ENCODE measurements at places on chromosomes 13 and 19.

GRCh38 chr13:108377646-108378206 lies 108.2 kb downstream of the TNFSF13B start:
- no peak for DNase-seq

GRCh38 chr13:40187841-40188591 lies 478.4 kb downstream of the FOXO1 start:
- DNase-seq = peak; percentile 45

GRCh38 chr13:51495316-51495715 lies 42.5 kb upstream of the INTS6 start:
- DNase-seq = no peak

- DNase-seq = no peak
Measured at GRCh38 chr13:26583662-26584061, 26.2 kb downstream of the WASF3 start.

DNA sequence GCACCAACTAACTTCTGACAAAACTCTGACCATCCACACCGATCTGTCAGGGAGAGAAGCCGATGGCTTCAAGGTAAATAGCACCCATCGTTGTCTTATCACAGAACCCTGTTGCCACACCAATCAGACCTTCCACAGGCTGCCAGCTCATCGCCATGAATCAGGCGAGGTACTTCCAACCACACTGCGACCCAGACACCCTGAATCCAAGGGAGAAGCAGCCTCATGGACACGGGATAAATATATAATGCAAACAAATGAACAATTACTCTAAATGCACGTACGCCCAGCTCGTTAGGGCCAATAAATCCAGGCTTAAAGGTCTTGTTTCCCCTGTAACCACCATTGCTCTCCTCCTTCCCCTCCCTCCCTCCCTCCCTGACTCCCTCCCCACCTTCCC lies 20.8 kb downstream of the RANBP3 start:
- no peak for DNase-seq

DNA sequence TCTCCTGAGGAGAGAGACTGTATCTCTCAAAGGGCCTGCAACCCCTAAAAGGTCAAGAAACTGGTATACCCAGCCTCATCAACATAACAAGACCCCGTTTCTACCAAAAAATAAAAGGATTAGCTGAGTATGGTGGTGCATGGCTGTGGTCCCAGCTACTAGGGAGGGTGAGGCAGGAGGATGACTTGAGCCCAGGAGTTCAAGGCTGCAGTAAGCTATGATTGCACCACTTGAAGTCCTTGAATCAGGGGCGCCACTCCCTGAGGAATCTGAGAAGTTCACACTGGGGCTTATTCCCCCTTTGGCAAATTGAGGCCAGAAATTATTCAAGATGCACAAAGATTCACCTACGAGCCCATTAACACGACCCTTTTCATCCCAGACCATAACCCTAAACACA lies 83.0 kb downstream of the TSHZ3 start:
- no peak for DNase-seq

- DNase-seq = no peak
Measured at GRCh38 chr13:24042710-24043440, 117.6 kb upstream of the SPATA13 start.

DNA sequence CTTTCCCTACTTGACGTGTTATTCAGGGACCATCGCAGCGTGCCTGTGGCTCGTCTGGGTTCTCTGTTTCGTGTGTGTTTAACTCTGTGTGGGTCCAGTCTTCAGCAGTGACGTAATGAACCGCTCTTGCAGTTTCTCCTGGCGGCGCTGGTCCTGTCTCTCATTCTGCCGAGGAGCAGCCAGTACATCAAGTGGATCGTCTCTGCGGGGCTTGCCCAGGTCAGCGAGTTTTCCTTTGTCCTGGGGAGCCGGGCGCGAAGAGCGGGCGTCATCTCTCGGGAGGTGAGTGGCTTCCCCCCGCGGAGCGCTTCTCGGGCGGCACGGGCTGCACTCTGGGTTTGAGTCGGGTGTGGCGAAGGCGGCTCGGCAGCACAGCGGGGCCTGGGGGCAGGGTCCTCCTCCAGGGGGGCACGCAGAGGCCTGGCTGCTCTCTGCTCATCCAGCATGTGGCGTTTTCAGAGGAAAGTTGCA lies 36.3 kb upstream of the TFDP1 start:
- DNase-seq = no peak

GRCh38 chr19:29893606-29894284 lies 48.3 kb upstream of the URI1 start:
- DNase-seq = no peak

- DNase-seq = no peak
Measured at GRCh38 chr19:29841209-29841558, 29.4 kb downstream of the CCNE1 start.

DNA sequence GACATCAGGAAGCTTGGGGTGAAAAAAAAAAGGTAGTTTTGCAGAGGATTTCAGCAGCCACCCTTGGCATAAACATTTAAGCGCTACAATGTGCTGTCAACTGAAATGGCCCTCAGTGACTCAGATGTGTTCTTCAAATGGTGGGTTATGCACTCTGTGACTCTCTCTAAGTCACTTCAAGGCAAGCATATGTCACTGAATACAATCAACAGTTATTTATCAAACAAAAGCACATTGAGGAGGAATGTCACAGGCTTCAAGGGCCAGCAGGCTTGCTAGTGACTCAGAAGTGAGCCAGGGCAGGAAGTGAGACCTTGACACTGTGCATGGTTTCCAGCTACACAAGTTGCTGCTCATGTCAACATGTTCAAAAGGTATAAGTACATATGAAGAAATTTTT lies 523.7 kb upstream of the HTR2A start:
- no peak for DNase-seq

DNA sequence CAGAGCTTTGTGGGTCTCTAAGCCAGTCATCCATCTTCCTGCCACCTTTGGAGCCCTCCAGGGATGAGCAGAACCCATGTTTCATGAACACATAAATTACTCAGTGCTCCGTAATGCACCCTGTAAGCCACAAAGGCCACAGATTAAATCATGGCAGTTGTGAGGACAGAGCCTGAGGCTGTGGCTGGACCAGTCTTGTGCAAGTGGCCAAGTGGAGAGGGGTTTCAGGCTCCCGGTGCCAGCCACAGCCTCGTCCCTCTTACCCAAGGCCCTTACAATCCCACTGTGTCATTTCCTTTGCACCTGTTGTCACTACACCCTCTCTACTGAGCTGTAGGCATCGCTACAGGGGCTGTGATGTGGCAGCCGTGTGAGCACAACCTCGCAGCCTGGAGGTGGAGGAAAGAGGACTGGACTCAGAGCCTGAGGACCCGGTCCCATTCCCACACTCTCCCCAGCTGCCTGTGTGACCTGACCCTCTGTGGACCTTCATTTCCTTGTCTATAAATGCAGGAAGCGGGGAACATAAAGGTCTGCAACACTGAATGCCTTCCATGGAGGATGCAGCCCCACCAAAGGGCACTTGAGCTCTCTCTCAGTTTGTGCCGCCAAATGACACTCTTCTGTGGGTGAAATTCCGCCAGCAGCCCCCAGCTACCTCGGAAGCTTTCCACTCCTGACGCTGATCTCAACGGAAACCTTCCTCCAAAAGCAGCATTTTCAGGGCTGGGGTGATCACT lies 792.0 kb downstream of the UQCRFS1 start:
- no peak for DNase-seq

DNA sequence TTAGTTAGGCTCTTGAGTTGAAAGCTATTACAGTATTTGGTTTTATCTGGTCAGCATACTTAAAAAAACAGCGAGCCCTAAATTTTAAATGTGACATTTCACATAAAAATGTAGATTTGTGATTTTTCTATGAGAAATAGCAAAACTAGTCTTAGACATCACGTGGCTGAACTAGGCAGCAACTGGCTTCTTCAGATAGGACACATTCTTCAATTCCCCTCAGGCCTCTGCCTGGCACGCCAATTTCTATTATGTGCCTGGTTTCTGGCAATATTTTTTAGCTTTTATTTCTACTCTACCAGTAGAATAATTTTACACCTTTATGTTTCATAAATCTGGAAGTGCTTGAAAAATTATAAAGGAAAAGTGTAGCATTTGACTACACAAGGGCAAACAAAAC lies 433.7 kb downstream of the DIAPH3 start:
- DNase-seq = no peak

GRCh38 chr19:2731181-2731995 lies 8.4 kb downstream of the SLC39A3 start:
- no peak for DNase-seq

DNA sequence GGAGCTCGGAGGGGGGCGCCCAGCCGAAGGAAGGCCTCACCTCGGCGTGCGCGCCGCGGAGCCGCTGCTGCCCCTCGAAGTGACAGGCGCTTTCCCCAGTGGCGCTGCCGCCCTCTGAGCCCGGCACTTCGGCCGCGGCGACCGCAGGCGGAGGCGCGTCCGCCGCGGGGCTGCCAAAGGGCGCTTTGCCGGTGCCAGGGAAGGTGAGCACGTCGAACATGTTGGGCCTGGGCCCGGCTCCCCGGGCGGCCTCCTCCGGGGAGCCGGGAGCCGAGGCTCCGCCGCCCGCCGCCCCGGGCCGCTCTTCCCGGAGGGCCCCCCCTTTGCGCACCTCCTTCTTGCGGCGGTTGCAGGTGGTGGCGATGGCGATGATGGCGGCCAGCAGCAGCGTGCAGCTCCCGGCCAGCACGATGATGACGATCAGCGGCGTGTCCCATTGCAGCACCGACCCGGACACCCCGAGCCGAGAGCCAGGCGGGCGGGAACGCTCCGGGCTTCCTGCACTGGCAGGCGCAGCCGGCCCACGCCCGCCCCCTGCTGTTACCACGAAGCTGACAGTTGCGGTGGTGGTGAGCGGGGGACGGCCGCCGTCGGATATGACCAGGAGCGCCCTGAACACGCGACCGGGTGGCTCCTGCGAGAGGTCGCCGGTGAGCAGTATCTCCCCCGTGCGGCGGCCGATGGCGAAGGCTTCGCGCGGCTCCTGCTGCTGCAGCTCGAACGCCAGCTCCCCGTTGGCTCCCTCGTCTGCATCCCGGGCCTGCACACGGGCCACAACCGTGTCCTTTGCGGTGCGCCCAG lies 2.5 kb downstream of the PCDH8 start:
- DNase-seq = peak; percentile 8

- DNase-seq = no peak
Measured at GRCh38 chr19:11641244-11641643, 44.0 kb downstream of the ZNF627 start.

DNA sequence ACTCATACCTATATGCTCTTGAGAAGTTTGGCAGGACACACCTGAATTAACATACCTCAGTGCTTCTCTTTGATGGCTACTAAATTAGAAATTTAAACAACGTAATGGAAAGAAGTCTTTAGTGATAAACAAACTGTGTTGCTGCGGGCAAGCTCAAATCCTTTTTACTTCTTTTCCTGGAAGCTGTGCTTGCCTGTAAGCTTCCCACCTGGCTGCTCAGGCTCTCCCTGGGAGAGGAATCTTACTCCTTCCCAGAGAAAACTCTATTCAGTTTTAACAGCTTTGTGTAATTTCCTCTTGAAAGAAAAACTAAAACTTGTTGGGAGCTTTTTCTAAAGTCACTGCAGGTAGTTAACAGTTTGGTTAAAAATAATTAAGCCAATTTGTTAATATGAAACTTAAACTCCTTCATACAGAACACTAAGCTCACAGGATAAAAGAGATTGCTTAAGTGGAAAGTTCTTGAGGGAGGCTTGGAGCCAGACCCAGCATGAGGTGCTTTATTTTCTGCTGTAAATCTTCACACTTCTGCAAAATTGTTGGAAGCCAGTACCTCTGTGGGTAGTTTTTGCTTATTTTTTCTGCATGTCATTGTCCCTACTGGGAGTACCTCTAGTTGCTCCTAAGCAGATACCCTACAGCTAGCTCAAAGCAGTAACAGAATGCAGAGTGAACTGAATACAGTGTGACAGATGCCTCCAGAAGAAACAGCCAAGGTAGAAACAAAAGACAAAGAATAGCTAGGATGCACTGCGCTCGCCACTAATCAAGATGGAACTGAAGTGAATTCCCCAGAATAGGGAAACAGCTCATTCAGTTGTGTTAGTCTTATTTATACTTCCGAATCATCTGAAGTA lies 1253.0 kb downstream of the PCDH17 start:
- DNase-seq = no peak

- DNase-seq = no peak
Measured at GRCh38 chr13:73955977-73956500, 178.2 kb downstream of the KLF12 start.

GRCh38 chr13:65460136-65460535 lies 1770.0 kb downstream of the PCDH9 start:
- DNase-seq = no peak

GRCh38 chr13:39374741-39375189 lies 228.2 kb downstream of the LHFPL6 start:
- no peak for DNase-seq

GRCh38 chr13:85651440-85651839 lies 147.8 kb downstream of the SLITRK6 start:
- DNase-seq = no peak

GRCh38 chr13:35858665-35859064 lies 272.5 kb downstream of the DCLK1 start:
- DNase-seq = no peak

- no peak for DNase-seq
Measured at GRCh38 chr13:79998381-79998880, 342.5 kb downstream of the SPRY2 start.

- no peak for DNase-seq
Measured at GRCh38 chr13:29516012-29516411, 79.5 kb downstream of the SLC7A1 start.

DNA sequence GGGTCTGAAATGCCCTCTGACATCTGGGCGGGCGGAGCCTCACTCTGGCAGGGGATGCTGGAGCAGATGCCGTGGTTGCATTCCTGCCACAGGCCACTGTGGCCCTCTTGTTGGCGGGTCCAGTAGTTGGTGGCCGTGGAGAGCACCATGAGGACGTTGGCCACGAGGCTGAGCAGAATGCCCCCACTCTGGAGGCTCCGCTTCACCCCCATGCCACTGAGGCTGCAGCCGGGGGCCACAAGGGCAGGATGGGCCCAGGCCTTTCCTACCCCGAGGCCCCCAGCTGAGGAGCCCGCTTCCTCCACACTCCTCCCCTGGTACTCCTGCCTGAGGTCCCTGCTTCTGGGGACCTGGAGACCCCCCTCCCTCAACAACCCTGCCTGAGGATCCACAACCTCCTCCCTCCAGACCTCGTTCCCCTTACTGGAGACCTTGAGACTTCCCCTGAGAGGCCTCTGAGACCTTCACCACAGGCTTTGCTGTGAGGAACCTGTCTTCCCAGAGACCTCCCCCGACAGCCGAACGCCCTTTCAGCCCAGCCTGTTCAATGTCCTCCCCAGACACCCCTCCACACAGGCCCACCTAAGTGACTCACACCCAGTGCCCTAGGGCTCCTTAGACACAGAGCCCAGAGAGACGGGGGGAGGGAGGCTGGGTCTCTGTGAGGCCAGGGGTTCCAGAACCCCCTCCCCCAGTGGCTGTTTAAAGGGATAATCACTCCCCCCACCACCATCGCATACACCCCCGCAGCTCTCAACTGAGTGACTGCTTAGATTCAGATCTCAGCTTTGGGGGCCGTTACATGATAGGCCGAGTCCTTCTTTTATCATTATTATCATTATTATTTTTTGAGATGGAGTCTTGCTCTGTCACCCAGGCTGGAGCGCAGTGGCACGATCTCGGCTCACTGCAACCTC lies at the start of gene CLDND2:
Gene CLDND2, minus strand, starts transcription at position 638 of the 917 bp plus-strand sequence. Its CDS starts 426 bp downstream, at position 212.
- peak; percentile 19 for DNase-seq

All from stimulated activated CD4-positive, alpha-beta T cell treated with anti-CD3 and anti-CD28 coated beads, Interleukin-4, amount 100 ng/mL, for 24 hours (primary cell).